ENCODE measurements at places on chromosomes 16 and 17.

- DNase-seq, result no peak
These were observed 2.0 kb upstream of the ZNF263 start for GRCh38 chr16:3281222-3281820.

GRCh38 chr17:60747069-60747808 lies 69.6 kb downstream of the BCAS3 start:
- no peak for DNase-seq

GRCh38 chr16:89036776-89037175 lies 56.9 kb upstream of the ACSF3 start:
- no peak for DNase-seq

DNA sequence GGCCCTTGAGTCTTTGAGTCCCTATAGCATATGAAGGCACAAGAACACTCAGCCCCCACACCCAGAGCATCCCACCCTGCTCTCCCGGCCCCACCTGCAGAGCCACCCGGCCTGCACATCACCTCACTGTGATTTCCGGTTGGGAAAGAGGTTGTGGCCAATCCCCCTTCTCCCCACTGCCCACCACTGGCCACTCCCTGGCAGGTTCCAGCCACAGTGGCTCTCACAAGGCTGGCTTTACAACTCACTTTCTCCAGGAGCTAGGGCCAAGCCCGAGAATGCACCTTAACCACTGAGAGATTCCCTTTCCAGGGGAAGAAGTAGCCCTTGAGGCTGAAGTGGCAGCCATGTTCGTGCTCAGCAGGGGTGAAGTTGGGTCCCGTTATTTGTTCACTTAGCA lies 123.9 kb downstream of the C16orf78 start:
- no peak for DNase-seq

- DNase-seq, result no peak
These were observed 86.7 kb downstream of the ABCC6 start for GRCh38 chr16:16136588-16136987.

DNA sequence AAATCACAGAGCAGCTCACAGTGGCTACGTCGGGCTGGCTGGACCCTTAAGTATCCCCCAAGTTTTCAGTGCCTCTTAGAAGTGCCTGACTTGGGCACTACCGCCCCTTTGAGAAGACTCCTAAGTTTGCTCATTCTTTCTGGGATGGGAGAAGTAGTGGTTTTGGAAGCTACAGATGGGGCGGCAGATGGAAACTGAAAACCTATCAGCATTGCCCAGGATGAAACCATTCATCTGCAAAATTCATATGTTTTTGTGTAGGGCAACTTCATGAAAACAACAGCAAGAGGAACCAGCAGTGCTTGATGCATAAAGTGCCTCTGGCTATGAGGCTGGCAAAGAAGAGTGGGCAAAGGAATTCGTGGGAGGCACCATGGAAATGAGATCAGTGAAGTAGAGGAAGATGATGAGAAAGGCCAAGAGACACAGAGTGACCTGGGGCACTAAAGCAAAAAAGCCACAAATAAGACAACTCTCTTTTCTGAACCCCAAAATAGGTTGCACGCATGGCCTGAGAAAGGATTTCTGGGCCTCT lies 277.1 kb downstream of the XYLT1 start:
- peak; percentile 86 for DNase-seq

- DNase-seq, result no peak
These were observed 11.8 kb downstream of the LASP1 start for GRCh38 chr17:38881600-38882191.
